ENCODE measurements at places on chromosomes 6 and 20.

- no peak for DNase-seq
Observed at GRCh38 chr20:49037962-49038387, 8.1 kb upstream of the CSE1L start.

- no peak for DNase-seq
Observed at GRCh38 chr6:14704383-14705271, 541.2 kb upstream of the JARID2 start.

DNA sequence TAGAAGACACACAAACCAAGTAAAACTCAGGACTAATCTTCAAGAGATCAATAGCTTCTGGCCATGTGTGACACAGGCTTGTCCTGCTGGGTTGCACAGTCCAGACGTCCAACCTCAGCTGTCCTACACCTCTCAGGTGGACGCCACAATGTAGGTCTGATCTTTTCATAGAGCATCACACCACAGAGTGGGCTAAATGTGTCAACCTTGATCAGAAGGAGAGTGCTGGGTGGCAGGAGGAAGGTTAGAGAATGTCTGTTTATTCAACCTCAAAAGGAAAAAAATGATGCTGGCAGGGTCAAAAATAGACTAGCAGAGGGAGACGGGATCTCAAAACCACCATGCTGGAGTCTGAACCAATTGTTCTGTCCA, 41.7 kb downstream of the GFOD1 start:
- no peak for DNase-seq

DNA sequence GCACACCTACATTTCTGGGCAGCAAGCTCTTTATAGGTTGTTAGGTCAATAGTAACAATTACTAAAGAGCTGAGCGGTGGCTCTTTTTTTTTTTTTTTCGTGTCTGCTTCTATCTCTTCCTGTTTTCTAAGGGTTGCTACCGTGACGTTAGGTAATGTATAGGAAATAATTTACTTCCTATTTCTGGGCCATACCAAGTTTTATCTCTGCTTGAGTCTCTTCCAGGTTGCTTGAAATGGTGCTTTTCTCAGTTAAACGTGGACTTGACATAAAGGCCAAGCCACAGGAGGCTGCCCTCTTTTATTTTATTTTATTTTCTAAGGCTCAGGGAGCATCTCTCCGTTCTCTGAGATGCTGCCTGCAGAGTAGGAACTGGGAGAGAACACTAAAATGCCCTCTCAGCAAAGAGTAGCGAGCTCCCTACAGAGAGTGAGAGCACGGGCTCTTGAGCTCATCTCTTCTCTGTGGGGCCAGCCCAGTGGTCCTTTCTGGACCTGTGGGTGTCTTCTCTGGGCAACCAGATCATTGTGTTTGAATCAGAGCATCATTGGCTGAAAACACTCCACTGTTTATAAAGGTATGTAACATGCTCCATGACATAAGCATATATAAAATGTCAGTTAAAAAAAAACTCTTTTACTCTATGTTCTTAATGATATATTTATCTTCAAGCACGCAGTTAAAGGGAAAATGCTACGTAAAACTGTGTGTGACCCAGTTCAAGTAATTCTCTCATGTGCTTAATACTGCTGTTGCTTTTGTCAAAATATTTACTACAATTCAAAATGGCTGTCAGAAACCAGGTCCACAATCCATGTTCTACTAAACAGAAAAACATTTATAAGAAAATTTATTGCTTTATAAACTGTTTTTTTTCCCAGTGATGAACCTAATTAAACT, at the start of gene ZNF831:
Gene ZNF831 (plus strand): TSS at position 191 of the 900 bp plus-strand sequence. CDS start 27,199 bp downstream, outside the sequence.
- DNase-seq, result no peak

DNA sequence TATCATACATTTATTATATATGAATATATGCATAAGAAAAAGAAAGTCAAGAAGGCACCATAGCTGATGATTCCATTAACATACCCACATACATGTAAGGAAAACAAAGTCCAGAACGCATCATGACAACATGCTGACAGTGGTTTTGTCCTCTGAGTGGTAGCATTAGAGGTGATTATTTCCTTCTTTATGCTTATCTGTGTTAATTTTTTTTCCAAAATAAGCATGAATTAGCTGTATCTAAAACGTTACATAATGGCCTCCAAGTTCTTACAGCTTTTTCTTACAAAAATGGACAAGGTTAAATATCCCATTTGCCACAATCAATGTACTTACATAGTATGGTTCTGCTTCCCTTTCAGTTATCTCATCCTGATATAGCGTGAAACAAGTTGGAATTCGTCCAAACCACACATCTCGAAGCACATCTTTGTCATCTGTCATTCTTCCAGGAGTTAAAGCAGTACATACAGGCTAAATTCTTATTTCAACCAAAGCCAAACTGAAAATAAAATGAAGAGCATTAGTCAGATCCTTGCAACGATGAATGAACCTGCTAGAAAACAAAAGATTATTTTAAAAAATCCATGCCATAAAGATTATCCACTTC, 9.7 kb downstream of the ATG5 start:
- DNase-seq, result no peak

All from NCI-H1092 treated with DMSO at 0.1 percent for 48 hours (cell line).